ENCODE measurements at places on chromosomes 16 and 17.

GRCh38 chr16:59327894-59328293, 593.8 kb upstream of the GOT2 start:
- DNase-seq: no peak

- no peak for DNase-seq
Measured at GRCh38 chr16:64278196-64278595, 843.7 kb downstream of the CDH11 start.

- peak; percentile 20 for DNase-seq
Measured at GRCh38 chr17:73028299-73028755, 64.2 kb downstream of the SLC39A11 start.

GRCh38 chr17:38748149-38748891, at the start of gene PCGF2:
PCGF2 (minus strand) TSS chr17:38748336; CDS start chr17:38740402, 7,934 bp downstream.
- no peak for DNase-seq

DNA sequence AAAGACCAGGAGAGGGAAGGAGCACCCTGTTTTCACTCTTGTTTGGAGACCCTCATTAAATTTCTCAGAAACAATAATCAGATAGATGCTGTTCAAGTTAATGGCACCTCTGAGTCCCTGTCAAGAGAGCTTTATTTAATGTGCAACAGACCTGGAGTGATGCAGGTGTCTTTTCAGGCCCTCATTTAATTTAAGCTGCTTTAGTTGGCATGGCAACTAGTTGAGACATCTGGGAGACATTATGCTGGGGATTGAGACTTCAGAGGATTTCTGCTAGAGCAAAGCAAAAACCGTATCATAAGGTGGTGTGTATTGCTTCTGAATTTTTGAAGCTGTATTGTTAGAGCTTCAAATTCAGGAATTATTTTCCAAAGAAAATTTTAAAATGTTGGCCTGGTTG, 108.5 kb downstream of the NLK start:
- no peak for DNase-seq

- DNase-seq: no peak
Measured at GRCh38 chr16:50229149-50229726, 37.1 kb upstream of the ADCY7 start.

- no peak for DNase-seq
Measured at GRCh38 chr17:55171634-55172328, 93.0 kb upstream of the HLF start.

DNA sequence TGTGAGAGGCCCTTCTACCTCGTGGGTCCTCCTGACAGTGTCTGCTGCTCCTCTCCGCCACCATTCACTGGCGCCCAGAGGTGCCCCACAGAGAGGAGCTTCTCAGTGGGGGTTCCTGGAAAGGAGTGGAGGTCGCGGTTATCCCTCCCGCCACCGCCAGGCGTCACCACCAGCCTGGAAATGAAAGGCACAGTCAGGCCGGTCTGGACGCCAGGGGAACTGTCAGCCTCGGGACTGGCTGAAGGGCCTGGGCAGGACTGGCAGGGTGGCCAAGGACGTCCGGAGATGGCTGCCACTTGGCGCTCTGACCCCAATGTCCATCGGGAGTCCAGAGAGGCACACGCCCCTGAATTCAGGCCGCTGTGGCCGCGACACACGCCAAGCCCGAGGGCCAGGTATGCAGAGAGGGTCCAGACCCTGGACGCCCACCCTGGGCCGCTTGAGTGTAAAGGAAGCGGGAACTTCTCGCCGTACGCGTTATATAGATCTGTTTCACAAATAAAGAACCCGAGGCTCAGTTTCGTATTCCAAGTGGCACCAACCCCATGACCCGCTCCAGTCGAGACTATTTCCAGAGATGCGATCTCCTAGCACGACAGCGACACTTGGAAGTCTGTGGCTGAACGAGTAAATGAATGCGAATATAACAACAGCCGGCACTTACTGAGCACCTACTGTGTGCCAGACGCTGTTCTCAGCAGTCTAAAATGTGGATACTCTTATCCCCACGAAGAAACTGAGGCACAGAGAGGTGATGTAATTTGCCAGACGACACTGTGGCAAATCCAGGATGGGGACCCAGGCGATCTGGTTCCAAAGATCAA, 7.6 kb upstream of the NXPH3 start:
- peak; percentile 95 for DNase-seq

DNA sequence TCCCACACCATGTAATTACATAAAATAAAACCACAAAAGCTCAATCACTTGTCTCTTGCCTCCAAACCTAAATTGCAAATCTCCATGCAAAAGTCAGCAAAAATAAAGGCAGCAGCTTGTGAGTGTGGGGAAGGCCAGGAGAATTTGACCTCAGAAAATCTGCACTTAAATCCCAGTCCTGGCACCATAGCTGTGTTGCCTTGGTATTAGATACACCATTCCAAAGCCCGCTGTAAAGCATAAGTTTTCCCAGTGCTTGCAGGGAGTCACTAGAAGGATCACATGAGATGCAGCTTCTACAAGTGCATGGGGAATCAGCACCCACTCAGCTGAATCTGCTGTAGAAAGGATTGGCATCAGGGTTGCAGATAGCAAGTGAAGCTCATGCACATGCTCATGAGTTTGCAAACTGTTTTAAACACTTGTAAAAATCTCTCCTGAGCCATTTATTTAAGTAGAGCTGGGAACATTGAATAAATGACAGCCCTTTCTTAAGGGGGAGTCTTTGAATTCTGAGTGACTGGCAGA, 495.0 kb upstream of the HSBP1 start:
- no peak for DNase-seq

- no peak for DNase-seq
Measured at GRCh38 chr16:80996688-80997138, 10.0 kb downstream of the CMC2 start.

DNA sequence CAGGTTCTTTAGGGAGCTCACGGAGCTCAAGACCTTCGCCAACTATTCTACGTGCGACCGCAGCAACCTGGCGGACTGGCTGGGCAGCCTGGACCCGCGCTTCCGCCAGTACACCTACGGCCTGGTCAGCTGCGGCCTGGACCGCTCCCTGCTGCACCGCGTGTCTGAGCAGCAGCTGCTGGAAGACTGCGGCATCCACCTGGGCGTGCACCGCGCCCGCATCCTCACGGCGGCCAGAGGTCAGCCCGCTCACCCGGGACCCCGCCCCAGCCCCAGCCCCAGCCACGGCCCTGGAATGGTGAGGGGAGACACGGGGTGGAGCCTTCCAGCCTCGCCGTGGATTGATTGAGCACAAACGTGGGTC, 13.5 kb downstream of the SARM1 start:
- no peak for DNase-seq

DNA sequence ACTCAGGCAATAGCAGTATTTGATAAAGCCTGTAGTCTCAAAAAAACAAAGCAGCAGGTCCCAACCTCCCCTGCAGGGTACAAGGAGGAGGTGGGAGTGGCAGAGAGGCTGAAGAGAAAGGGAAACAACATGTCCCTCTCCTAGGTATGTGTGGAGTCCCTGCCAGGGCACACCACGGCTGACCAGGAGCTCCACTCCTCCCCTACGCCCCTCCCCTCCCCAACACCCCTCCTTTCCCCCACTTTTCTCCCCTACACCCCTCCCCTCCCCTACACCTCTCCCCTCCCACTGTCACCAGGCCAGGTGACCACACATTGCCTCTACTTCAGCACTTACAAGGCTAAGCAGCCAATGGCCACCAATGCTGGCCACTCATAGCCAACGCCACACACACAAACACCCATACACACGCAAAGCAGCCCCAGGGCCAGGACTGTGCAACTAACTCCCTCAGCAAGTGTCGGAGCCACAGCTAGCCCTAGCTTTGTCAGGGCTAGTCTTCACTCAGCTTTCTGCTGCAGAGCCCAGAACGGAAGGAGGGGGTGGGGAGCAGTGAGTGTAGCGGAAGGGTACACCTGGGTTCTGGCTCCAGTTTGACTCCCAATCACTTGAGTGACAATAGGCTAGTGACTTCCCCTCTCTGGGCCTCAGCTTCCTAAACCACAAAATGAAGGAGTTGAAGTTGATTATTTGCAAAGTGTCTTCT, 8.2 kb downstream of the CAVIN1 start:
- no peak for DNase-seq

- no peak for DNase-seq
Measured at GRCh38 chr16:81623365-81624102, 155.6 kb upstream of the PLCG2 start.

DNA sequence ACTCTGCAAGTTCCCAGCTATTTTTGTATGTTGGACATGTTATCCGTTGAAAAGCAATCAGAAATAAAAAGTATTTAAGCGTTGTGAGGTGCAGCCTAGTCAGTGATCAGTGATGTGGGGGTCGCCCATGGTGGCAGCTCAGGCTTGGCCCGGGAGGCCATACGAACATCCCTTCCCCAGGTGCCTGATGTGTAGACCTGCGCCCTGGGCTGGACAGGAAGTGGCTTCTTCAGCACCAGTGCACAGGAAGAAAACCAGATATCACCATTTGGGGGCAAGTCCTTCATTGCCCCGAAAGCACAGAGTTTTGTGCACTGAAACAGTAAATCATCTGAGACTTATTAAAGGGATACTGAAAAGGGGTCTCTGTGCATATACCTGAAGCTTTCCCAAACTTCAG, 98.9 kb downstream of the SOCS1 start:
- no peak for DNase-seq

DNA sequence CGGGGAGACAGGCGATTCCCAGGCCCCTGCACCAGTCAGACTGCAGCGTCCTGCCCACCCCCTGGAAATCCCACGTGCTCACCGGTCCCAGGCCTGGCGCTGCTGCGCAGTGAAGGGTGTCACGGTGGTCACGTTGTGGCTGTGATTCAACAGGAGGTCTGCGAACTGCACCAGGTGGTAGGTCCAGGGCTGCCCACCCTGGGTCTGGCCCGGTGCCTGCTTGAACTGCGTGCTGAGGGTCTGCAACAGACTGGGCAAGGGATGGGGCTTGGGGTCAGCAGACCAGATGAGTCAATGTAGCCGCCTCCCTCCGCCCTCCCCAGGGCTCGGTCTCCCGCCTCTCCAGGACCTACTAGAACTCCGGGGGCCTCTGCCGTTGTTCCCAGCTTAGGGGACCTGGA, 7.1 kb downstream of the MYBBP1A start:
- DNase-seq: no peak

DNA sequence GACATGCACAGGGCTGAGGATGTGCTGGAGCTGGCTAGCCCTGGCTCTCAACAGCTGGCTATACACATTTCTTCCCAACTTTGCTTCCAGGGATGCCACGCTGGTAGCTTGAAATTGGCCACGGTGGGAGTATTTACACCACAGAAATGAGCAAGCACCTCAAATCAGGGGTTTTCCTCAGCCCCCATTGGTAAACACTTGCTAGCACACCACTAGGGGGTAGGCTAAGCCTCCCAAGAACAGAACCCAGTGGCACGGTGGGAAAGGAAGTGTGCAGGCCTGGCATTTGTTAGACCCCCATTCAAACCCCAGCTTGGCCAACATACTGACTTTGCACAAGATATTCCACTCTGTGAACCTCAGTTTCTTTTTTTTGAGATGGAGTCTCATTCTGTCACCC, 12.9 kb downstream of the DRC3 start:
- no peak for DNase-seq

GRCh38 chr17:76382803-76383545, 1.4 kb upstream of the SPHK1 start:
- no peak for DNase-seq

DNA sequence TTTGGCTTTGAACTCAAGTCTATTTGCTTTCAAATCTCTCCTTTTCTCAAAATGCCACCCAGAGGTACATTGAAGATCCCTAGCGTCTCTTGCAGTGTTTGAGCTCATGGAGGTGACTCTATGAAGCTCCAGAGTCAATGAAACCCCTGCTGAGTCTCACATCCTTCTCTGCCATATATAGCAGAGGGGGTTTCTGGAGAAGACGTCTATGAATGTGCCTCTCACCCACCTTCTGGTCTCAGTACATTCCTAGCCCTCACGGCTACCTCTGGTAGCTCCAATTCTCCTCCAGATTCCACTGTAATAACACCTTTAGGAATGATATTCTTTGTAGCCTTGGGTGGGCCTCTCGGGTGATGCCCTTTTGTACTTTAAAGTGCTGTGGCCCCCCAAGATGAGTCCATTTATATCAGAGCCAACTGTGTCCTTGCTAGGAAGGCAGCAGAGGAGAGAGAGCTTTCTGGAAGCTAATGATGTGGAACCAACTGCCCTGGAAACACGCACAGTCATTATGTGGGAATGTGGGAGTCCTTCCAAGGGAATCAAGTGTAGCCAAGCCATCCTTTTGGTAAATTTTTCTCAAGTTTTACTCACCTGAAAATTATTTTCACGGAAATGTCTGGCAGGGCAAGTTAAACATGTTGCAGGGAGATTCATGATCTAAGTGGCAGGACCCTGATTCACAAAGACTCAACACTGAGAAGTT, 123.4 kb downstream of the ASIC2 start:
- no peak for DNase-seq

DNA sequence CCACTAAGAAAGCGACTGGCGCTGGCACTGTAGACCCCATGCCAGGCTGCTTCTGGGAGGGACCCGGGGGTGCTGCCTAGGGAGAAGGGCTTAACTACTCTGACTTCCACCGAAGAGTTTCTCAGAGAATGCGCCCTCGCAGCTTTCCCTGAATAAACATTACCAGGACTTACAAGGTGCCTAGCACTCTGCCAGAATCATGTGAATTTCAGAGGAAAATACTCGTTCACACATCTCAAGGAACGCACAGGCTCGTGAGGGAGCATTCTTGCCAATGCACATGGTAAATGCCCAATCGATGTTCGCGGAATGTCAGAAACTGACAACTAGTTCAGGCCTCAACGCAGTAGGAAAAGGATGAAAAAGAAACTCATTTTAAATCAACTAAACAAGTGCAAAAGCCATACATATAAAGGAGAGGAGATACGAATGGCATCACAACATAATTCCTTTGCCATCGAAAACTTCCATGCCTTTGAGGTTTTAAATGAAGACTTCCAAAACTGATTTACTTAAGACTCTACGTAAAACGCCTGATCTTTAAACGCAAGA, 999 bp downstream of the CMC2 start:
- DNase-seq: no peak

DNA sequence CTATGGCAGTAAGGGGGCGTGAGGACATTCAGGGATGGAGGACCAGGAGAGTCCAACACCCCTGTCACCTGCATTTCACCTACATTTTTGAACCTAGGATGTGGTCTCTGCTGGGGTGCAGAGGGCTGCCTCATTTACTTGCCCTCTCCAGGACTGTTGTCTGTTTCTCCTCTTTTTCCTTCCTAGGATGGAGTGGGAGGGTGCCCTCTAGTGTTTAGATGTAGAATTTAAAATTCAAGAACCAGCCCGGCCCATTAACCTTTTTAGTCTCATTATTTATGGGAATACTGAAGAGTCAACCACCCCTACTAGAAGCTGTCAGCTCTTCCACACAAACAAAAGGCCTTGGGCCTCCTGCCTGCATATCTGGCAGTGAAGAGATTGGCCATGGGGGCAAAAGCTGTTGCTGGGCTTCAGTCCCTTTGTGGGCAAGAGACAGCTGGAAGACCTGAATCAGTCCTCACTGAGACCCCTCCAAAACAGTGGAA, 2.5 kb upstream of the STARD3 start:
- DNase-seq: no peak

- DNase-seq: no peak
Measured at GRCh38 chr17:17019891-17020456, 22.3 kb upstream of the MPRIP start.

- no peak for DNase-seq
Measured at GRCh38 chr17:68657166-68657565, 56.0 kb upstream of the FAM20A start.

All from mesenteric fat pad (tissue), 1 donor.